Stimulated activated CD8-positive, alpha-beta memory T cell treated with anti-CD3 and anti-CD28 coated beads, Interleukin-15, amount 100 ng/mL, for 24 hours (primary cell): ENCODE measurements at places on chromosomes 1 and 21.

- DNase-seq, result no peak
These were observed 243.3 kb downstream of the HLX start for GRCh38 chr1:221122501-221122900.

GRCh38 chr1:58986996-58987767 lies 203.3 kb upstream of the JUN start:
- DNase-seq, result no peak

GRCh38 chr1:201013031-201013485 lies 10.5 kb downstream of the KIF21B start:
- no peak for DNase-seq

DNA sequence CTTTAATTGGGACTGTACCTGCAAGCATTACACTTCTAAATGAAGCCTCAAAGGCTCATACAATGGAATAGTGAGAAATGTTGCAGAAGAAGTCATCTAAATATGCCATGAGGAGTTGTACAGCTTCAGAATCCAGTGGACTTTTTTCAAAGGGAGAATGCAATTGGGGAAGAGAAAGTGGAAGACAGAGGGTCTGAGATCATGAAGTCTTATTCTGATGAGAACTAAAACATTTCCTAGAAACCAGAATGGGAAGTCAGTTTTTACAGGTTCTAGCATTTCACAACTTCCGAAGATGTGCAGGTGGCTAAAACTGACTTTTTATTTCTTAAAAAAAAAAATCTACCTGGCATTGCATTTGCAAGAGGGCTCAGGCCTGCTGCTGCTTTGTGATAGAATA lies 424.4 kb upstream of the RUNX1 start:
- DNase-seq, result no peak
